ENCODE measurements at places on chromosomes 2 and 18.

DNA sequence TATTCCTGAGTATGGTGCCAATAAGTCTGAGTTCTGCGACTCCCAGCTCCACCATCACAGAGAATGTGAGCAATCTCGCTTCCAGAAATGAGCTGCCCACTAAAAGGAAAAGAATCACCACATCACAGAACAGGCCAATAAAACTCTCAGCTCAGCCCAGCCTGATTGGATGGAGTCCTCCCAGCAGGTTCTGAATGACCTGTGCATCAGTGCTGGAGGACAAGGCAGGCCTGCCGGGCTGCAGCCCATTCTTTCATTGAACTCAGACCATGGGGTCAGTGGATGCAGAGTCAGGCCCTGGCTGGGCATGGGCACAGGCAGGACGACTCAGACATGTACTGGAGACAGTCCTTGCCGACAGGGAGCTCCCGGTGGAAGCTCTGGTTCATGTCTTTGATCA lies 132.7 kb upstream of the REV1 start:
- no peak for DNase-seq

DNA sequence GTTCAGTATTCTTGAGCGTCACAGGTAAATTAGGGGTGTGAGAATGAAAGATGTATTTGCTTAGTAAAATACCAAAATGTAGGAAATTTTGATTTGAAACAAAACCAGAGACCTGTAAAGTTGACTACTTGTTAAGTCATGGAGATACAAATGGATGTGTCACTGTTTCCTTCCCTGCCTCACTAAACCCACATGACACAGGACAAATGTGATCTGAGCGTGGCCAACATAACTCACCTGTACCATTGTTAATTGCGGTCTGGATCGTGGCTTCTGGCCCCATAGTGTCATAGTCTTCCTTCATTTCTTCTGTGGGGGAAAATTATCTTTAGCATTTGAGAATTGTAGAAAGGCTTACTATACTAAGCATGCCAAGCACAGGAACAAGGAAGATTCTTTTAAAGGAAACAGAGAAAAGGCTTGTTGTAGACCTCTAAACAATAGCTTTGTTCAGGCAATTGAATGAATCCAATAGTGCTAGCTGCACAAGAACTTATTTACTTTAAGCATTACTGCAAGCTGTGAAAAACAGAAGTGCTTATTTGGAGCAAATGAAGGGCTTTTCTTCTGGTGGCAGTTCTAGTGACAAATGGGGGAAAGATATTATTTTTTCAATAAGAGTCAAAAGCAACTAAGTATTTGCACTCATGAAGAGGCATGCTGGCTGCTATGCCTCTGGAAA lies 95.2 kb downstream of the ZEB2 start:
- DNase-seq = no peak

- no peak for DNase-seq
Observed at GRCh38 chr2:169877398-169877797, 50.1 kb downstream of the UBR3 start.

- DNase-seq = peak; percentile 15
Observed at GRCh38 chr2:175181877-175182308, 383 bp upstream of the ATP5MC3 start.

DNA sequence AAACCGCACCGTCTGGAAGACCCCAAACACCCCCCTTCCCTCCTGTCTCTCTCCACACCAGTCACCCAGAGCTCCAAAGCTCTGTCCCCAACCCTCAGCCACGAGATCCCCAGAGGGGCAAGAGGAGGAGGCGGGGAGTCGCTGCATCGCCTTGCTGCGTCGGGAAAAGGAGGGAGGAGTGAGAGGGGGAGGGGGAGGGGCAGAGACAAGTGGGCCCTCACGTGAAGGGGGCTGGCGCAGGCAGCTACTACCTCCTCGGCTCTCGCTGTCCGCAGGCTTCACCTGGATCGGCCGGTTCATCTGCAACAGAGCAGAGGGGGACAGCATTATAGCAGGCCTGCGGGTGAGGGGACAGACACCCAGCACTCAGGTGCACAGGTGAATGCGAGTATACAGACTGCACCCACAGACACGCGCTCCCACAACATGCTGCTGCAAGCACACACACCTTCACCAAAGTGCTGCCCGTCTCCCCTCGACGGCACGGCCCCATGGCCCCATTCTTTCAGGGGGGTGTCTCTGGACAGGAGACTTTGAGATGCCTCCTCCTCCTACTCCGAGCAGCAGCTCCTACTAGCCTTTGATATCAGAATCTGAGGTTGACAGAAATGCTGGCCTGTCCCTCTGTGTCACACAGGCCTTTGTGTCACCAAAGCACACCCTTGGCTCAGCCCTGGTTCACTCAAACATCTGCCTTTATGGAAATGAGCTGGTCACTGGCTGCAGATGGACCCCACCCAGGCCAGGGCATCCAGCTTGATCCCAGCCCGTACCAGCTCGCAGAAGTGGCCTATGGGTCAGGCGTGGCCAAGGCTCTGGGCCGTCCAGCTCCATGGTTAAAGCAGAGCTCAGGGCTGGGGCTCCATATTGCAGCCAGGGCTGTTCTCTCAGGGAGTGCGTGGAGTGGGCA lies 243.8 kb downstream of the CELF4 start:
- no peak for DNase-seq

DNA sequence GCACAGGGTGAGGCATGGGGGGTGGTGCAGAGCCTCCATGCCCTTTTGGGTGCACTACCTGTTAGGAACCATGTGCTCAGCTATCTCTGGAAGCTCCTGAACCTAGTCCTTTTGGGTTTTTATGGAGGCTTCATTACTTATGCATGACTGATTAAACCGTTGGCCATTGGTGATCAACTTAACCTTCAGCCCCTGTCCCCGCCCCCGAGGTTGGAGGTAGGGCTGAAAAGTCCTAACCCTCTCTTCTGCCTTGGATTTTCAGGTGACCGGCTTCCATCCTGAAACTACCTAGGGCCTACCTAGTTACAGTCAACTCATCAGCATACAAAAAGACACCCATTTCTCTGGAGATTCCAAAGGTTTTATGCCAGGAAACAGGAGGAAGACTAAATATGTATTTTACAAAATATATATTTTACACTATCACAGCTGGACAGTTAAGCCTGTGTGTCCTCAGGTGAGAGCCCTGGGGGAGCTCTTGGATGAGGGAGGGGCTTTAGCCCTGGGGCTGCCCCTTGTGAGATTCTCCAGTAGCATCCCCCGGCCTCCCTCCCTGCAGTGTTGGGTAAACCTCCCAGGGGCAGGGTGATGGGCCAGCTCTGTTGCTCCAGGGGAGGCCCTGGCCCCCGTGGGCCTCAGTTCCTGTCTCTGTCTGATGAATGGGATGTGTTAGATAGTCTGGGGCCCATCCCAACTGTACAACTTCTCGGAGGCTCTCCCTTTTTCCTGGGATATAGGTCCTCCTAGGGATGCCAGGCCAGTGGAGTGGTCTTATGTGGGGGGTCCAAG lies 24.1 kb downstream of the GLI2 start:
- no peak for DNase-seq

All from MM.1S (cell line).